ENCODE measurements at places on chromosomes 11 and 22.

DNA sequence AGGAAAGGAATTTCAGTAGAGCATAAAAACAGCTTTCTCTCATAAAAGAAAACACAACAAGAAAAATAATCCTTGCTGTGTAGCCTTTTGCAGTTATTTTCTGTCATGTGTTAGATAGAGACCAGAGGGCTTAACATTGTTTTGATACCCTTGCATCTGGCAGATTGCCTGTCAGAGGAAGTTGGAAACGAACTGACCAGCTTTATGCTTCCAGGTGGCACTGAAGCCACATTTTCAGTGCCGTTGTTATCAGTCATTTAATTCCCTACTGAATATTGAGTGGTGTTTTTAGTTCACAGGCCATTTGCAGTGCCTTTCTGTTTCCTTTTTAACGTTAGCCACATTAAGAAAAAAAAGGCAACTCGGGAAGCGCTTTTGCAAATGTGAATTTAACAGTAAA, 21.5 kb upstream of the RAG2 start:
- DNase-seq, result no peak

DNA sequence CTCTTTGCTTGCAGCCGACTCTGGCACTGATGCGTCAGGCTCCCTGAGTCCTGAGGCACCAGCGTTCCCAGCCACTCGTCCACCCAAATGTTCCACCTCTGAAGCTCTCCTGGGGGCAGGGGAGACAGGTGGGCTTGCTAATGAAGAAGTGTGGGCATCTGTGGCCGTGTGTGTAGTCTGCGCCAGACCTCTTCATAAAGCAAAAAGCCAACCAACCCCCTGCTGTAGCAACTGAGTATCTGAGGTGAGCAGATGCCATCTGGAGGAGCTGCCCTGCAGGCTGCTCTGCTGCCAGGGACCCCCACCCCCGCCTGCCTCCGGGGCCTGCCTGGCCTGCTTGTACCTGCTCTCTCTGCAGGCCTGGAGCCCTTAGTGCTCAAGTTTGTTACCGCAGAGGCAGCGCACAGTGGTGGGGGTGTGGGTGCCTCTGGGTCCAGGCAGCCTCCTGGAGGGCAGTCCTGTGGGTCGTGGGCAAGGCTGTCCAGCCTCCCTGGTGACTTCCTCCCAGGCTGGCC, 272.5 kb downstream of the TBC1D22A start:
- DNase-seq, result no peak

- DNase-seq, result no peak
These were observed 125.6 kb downstream of the SPATA19 start for GRCh38 chr11:133719532-133720235.

DNA sequence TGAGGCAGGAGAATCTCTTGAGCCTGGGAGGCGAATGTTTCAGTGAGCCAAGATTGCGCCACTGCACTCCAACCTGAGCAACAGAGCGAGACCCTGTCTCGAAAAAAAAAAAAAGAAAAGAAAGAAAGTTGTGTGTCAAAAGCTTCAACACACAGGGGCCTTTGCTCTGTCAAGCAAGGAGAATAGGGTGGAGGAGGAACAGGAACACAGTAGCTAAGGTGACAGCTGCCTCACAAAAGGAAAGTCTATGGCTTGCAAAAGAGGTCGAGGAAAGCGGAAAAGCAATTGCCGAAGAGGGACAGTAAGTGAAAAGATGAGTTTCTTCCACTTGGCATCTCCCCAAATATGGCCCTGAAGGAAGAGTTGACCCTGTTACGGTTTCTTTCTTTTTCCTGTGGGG, 26.5 kb upstream of the TMA7B start:
- DNase-seq, result no peak

GRCh38 chr11:127334466-127334865, 333.9 kb upstream of the KIRREL3 start:
- DNase-seq, result no peak

DNA sequence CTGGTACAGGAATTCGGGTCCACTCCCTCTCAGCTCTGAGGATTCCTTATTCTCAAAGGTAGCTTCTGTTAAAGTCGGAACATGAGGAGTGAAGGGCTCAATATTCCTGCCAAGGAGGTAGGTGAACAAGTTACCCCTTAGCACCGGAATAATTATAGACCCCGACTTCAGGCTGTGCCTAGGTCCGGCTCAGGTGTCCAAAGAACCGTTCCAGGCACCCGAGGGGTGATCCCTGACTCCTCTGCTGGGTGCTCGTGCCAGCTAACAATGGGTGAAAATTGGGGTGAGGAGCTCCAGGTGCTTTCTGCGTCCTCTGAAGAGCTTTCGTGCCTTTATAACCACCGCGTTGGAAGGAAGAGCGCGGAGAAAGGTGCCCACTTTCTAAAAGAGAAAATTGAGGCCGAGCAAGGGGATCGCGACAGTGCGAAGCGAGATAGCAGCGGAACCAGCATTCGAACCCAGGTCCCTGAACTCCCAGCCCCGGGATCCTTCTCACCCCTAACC, 393 bp downstream of the CYB561A3 start:
- DNase-seq, result no peak

DNA sequence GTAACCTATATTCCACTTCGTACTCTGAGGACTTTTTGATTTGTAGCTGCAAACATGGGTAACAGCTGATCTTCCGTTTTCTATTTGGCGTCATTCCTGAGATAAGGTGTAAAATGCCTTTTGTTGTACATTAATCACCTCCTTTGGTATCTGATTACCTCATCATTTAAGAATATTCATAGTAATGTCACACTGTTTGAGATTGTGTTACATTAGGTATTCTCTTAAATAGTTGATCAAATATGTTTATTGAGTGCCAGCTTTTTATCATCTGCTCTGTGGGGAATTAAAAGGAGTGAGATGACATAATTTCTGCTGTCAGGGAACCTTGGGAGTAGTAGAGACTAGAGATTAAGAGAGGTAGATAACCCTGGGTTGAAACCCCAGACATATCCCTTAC, 5.9 kb downstream of the NCAM1 start:
- DNase-seq, result no peak

- no peak for DNase-seq
These were observed 32.8 kb downstream of the C2CD3 start for GRCh38 chr11:74138021-74138420.

GRCh38 chr11:62680825-62681240, 2.0 kb upstream of the UBXN1 start:
- DNase-seq, result no peak

GRCh38 chr11:118251858-118252652, at the start of gene MPZL3:
TSS of gene MPZL3 (minus strand) at chr11:118252365. CDS start at chr11:118252294, 71 bp downstream.
- DNase-seq, result peak; percentile 61

GRCh38 chr11:45169310-45170072, 23.1 kb downstream of the PRDM11 start:
- no peak for DNase-seq

GRCh38 chr11:30504468-30504867, 81.7 kb downstream of the MPPED2 start:
- no peak for DNase-seq

- peak; percentile 63 for DNase-seq
These were observed at the start of gene MCAT for GRCh38 chr22:43142880-43143562. TSS of gene MCAT (minus strand) at chr22:43143398. CDS start at chr22:43143348, 50 bp downstream.

- no peak for DNase-seq
These were observed 16.9 kb downstream of the CLMP start for GRCh38 chr11:123178186-123178585.

- DNase-seq, result no peak
These were observed 13.6 kb upstream of the ZNRF3 start for GRCh38 chr22:28869736-28870135.

GRCh38 chr11:115616971-115617370, 112.8 kb upstream of the CADM1 start:
- no peak for DNase-seq

GRCh38 chr11:93715797-93716396, 25.4 kb downstream of the TAF1D start:
- no peak for DNase-seq

DNA sequence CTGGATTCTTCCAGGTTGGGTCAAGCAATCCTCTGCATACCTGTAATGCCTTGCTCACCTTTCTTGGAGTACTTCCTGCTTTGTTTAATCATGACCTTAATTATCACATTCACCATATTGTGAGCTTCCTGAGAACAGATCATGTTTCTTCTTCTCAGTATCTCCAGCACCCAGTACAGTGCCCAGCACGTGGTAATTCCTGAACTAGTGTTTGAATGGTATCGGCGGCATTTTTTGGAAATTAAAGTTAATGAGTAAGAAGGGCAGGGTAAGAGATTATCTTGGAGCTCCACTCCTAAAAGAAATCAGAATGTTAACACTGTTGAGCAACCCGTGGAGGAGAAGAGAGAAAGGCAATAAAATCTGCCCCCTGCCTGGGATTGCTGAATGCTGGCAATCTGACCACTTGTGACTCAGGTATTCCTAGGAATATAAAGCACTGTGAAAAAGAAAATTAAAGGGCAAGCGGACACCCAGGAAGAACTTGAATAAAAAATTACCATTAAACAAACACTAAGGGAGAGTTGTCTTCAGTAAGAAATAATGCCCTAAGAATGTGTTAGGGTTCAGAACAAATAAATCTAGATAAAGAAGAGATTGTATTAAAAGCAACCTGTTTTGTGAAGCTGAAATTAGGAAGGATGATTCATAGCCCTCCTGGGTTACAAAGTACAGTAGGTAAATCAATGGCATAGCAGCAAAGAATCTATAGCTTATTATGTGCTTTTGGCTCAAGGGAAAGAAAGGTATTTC, 92.9 kb downstream of the PDHX start:
- no peak for DNase-seq

DNA sequence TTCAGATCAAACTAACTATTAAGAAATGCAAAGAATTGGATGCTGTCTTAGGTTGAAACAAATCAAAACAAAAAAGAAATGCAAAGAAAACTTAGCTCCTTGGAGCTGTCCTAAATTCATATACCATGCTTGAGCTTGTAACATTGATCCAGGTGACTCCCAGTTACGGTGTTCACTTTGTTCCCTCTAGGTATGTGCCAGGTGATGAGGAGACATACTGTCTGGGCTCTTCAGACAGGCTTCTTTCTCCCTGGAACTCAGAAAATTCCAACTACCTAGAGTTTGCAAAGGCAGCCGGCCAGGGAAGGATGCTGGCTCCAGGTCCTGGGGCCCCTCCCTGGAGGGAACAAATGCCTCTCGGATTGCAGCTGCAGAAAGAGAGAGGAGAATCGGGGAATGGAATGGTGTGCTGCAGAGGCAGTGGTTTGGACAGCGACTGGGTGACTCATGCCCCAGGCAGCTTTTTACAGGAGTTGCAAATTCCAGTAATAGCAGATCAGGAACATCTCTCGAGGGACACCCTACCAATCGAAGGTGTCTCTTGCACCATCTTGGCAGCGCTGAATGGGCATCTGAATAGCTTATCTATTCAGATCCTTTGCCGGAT, 12.3 kb upstream of the ASPHD2 start:
- no peak for DNase-seq

DNA sequence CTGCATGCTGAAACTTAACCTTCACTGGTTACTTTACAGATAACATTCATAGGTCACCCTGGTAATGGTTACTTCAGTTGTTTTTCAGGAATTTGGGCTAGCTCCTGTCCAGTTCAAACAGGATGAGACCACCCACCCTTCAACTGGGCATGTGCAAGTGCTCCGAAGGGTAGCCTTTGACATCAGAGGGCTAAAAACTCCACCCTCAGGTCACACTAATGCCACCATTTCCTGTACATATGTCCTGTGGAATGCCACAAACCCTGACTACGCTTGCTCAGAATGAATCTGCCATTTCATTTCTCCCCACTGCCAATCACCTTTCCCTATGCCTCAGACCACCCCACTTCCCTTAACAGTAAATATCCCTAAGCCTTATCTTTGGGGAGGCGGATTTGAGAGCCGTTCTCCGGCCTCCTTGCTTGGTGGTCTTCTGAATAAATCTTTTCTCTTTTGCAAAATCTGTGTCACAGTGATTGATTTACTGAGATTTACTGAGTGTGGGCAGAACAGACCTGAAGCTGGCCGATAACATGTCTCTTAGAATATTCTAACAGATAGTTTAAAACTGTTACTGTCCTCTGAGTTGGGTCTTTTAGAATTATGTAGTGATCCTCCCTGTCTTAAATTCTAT, 25.4 kb upstream of the FXYD2 start:
- no peak for DNase-seq

DNA sequence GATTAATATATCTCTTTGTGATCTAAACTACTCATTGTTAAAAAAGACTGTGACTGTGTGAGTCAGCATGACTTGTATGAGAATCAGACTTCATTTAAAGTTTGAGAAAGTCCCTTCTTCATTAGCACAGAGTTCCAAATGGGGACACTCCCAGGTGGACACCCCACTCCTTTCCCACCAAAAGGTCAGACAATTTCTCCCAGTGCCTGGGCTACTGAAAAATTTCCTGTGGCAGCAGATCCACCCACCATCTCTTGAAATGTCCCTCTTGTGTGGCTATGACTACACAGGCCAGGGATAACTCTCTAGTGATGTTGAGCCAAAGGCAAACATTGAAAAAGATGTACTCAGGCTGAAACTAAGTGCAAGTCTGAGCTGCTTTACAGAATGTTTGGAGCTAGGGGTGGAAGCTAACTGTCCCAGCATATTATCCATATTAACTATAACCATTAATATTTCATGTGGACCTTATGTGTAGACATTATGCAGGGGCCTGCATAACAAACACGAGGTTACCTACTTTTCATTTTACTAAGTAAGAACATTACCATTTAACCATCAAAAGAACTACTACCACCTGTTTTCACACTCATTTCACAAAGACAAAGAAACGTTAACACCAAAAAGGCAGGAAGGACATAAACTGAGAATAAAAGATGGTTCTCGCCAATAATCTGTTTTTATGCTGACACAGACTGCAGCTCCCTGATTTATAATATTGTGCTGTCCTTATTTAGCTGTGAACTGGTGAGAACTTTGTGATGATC, 44.8 kb downstream of the MMP20 start:
- no peak for DNase-seq

DNA sequence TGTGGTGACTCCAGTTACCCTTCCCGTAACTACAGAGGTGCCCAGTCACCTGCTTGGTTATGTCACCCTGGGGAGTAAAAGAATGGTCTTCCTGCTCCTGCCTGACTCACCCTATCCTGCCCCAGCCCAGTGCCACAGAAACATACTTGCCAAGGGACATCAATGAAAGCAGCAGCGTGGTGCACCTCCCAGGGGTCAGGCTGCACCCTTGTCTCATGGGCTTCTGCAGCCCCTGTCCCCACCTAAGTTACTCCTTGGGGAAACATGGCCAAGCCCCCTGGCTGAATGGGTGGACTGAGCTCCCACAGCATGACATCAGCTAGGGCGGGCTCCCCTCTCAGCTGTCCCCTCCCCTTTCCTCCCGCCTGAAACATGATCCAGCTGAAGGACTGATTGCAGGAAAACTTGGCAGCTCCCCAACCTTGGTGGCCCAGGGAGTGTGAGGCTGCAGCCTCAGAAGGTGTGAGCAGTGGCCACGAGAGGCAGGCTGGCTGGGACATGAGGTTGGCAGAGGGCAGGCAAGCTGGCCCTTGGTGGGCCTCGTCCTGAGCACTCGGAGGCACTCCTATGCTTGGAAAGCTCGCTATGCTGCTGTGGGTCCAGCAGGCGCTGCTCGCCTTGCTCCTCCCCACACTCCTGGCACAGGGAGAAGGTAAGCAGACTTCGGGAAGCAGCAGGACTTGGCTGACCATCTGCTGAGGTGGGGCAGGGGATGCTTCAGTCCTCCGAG, at the start of gene HTR3A:
Gene HTR3A, plus strand, starts transcription at position 368 of the 730 bp plus-strand sequence. Its CDS starts 218 bp downstream, at position 586.
- no peak for DNase-seq

GRCh38 chr11:36693139-36693843, 95.3 kb upstream of the RAG2 start:
- DNase-seq, result no peak

GRCh38 chr11:15288863-15289262, 174.1 kb downstream of the INSC start:
- DNase-seq, result no peak

Data from stimulated activated CD4-positive, alpha-beta T cell treated with anti-CD3 and anti-CD28 coated beads, Interleukin-15, amount 100 ng/mL, for 1 hour (primary cell).